ENCODE measurements at places on chromosomes 12 and 14.

GRCh38 chr12:115820656-115821055 is 456.8 kb downstream of the MED13L start:
- no peak for DNase-seq

GRCh38 chr14:75217508-75218206 is 41.2 kb upstream of the TMED10 start:
- no peak for DNase-seq

DNA sequence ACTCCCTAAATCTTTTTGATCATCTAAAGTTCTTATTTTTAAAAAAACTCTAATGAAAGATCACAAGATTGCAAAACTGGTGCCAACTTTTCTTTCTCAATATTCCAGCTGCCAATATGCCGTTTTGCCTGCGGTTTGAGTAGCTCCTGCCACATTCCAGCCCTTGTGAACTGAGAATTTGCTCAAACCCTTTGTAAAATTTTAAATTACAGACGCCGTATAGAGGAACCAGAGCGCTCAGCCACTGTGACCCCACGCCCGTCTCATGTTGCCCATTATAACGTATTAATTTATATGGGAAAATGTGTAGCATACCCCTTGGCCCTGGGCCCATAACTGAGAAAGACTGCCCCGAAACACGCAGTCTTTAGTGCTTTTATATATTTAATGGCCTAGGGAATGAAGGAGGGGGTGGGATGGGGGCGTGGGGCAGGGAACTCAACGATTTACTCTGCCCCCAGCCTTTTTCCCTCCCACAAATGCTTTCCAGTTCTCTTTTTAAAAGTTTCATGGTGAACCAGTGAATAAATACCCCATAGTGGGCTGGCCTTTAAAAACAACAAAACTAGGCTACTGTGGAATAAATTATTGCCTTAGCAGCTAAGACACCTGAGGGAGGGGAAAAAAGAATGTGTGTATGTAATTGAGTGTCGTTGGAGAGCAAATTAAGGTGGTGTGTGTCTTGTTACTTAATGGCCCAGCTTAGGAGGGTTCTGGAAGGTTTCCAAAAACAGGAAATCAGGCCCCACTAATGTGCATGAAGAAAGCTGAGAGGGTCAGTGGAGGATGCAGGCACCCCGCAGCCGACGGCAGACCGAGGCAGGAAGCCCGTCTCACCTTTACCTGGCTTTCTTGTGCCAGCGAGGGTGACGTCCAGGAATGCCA is 45.7 kb upstream of the RFLNA start:
- DNase-seq, result no peak

- DNase-seq, result no peak
These were observed 743 bp downstream of the NDUFA12 start for GRCh38 chr12:95002754-95003153.

DNA sequence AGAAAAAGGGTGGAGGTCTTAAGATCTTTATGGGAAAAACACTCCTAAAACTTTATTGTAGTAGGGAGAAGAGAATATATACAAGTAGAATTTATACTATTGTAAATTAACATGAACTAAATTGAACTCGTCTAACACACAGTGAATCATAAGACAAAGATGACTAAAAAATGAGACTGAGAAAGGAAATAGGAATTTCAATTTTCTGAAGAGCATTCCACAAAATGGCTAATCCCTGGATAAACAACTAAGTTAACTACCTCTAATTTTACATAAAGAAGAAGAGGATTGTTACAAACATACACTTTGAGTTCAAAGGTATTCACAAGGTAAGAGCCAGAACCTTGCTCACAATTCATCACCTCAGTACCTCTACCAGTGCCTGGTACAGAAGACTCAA is 2.0 kb downstream of the MAP4K5 start:
- no peak for DNase-seq

DNA sequence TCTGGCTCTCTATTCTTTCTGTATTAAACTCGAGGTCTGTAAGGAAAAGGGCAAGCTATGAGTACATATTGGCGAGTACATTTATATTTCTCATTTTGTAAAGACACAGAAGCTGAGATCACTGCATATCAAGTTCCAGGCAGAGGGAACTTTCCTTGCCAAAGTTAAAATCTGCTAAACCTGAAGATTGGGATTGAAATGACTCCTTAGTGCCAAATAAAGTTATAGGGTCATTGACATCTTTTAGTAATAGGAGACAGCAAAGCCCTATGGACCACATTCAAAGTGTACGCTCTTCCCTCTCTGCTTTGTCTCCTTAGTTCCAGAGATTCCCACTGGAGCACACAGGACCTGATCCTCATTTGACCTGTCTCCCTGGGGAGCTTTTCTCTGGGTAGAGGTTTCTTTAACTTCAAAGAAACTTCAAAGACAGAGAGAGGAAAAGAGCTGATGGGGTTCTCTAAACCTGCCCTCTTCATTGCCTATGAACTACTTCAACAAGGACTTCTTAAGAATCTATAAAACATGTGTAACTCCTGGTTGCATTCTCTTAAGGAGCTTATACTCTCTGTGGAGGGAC is 42.6 kb upstream of the PTPRR start:
- DNase-seq, result no peak

DNA sequence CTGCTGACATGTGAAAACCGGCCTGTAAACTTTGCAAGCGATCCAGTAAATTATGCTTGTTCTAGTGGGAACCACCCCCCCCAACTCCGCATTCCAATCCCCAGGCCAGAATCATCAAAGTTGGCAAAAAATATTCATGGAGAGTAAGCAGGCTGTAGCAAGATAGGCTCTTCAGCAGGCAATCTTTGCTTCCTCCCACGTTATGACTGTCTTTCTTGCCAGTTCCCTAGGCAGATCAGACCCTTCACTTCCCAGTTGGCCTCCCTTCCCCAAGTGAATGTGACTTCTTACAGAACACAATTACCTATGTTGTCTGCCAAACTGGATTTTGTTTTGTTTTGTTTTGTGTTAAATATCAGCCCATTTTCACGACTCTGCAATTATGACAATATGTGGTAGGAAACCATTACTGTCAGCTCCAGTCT is 1.2 kb upstream of the PTGER2 start:
- no peak for DNase-seq

DNA sequence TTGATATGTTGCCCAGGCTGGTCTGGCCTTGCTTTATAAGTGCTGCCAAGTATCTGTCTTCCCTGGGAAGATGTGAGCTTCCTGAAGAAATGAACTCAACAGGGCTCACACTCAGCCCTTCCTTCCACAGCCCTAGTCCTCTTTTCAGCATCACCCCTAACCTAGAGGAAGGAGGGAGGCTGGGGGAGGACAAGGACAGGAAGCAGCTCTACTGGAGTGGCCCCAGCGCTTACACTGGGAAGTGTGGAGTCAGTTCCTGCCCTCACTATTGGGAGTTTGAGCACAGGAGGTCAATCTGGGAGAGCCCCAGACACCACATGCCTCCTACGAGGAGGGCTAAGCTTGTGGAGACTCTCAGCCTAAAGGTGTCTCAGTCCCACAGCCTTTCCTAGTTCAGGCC is 16.8 kb downstream of the GALNT6 start:
- DNase-seq, result no peak

DNA sequence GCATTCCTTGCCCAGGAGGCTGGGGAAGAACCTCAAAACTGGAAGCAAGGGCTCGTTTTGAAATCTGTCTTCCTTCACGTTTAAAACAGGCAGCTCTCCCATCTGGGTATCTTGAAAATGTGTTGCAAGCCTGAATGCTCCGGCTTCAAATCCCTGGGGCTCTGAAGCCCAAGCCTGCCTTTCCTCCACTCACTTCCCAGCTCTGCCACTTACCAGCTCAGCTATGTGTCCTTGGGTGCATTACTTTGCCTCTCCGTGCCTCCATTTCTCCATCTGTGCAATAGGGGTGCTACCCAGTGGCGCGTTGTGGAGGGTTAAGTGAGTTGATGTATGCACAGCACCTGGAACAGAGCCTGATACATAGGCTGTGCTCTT is 97.6 kb downstream of the GCH1 start:
- no peak for DNase-seq

DNA sequence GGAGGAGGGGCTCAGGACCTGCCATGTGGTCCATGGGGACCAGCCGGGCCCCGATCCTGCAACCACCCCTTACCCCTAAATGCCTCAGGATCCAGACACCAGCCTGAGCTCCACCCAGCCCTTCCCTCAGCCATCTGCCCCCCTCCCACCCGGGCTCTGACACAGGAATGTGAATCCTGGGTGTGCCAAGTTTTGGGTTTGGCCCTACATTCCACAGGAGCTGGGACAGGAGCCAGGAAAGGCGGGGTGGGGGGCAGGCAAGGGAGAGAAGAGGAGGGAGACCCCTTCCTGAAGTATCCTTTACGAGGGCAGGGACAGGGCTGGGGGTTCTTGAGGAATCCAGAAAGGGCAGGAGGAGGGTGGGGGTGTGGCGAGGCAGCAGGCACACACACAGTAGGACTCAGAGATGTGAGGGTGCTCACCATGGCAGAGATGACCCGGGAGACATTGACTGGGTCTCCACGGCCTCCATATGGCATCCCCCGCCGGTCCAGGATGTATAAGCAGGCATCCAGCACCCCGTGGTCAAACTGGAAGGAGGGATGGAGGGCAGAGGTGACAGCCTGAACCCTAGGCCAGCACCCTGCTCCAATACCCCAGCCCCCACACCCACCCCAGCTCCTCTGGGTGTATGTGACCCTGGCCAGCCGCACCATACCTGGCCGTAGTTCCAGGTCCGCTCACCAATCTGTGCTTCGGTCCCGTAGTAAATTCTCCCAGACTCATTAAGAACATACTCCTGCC is 3.5 kb downstream of the TGM1 start:
- no peak for DNase-seq

- no peak for DNase-seq
These were observed 30.3 kb downstream of the CCDC88C start for GRCh38 chr14:91387169-91387835.

DNA sequence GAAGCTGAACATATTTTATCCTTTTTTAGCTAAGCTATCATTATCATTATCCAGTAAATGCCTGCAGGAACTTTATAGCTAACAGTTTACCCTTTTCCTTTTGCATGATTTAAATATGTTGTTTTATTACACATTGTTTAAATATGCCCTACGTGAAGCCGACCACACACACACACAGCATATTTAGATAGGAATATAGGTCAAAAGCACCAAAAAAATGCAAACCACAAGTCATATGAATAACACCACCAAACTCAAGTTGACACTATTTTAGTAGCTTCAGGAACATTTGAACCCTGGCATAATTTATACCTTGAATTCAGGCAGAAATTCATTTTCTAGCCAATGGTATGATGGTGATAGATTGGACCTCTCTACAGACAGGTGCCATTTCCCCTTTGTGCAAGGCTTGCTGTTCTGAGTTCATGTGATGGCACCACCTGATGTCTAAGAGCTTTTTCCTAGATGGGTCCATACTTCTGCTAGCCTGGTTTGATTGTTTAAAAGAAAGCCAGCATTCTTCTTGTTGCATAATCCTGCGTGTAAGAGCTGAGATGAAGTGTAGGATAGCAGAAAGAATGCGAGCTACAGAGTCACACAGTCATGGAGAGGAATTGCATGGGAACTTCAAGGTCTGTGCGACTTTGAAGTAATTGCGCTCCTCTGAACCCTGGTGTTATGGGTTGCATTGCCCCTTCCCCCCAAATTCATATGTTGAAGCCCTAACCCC is 454.8 kb upstream of the SOX5 start:
- DNase-seq, result no peak

DNA sequence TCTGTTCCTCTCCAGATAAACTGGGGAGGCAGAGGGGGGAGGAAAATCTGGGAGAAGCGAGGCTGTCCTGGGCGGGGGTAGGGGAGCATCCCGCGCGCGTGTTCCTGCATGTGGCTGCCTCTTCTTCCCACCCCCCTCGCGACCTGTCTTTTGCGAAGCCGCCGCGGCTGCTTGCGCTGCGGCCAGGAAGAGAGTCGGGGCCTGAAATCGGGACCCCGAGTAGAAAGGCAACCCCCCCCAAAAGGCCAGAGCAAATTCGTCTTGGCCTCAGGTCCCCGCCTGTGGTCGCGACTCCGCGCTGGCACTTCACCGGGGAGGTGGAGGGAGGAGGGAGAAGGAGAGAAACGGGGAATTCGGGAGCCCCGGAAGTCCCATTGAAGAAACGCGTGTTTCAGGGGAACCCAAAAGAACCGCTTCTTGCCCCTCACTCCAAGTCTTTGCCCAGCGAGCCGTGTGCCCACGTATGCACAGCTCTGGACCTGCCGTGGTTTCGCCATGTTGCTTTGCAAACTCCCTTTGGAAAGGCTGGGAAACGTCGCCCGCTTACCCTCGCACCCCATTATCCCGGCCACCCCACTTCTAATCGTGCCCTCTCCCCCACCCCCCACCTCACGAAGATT is 944 bp downstream of the CCND2 start:
- no peak for DNase-seq

DNA sequence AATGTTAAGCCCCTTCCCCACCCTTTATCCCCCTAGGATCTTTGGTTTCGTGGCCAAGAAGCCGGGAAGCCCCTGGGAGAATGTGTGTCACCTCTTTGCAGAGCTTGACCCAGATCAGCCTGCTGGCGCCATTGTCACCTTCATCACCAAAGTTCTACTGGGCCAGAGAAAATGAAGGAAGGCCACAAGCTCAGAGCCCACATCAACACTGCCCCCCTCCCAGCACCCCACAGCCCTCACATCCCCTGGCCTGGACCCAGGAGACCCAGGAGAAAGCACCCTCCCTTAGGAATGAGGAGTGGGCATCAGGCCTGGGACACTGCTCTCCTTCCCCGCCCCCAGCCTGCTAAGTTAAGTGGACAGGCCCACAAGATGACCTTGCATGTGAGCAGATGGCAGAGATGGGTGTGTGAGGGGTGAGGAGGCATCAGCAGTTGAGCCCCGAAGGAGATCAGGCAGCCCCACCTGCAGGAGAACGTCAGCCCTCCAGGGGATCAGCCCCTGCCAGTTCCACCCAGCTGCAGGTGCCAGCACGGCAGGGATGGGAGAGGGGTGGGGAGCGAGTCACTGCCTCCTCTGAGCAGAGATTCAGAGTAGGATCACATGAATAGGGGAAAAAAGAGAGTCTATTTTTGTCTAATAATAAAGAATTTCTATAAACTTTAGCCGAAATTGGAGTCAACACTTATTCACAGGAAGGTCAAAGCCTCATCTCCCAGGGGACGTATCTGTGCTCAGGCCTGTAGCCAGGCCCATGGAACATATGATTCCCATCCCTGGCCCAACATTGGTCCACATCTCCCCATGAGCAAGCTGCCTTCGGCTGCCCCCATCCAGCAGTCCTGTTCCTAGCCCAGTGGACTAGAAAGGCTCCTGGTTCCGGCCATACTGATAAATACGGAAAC is 14.1 kb downstream of the TNS2 start:
- no peak for DNase-seq

- no peak for DNase-seq
These were observed 103.0 kb downstream of the SAMD4A start for GRCh38 chr14:54669721-54670561.

GRCh38 chr14:85060121-85060520 is 469.8 kb upstream of the FLRT2 start:
- no peak for DNase-seq

GRCh38 chr12:32360956-32361355 is 38.4 kb upstream of the FGD4 start:
- DNase-seq, result no peak
